ENCODE measurements at places on chromosomes 3 and 15.

DNA sequence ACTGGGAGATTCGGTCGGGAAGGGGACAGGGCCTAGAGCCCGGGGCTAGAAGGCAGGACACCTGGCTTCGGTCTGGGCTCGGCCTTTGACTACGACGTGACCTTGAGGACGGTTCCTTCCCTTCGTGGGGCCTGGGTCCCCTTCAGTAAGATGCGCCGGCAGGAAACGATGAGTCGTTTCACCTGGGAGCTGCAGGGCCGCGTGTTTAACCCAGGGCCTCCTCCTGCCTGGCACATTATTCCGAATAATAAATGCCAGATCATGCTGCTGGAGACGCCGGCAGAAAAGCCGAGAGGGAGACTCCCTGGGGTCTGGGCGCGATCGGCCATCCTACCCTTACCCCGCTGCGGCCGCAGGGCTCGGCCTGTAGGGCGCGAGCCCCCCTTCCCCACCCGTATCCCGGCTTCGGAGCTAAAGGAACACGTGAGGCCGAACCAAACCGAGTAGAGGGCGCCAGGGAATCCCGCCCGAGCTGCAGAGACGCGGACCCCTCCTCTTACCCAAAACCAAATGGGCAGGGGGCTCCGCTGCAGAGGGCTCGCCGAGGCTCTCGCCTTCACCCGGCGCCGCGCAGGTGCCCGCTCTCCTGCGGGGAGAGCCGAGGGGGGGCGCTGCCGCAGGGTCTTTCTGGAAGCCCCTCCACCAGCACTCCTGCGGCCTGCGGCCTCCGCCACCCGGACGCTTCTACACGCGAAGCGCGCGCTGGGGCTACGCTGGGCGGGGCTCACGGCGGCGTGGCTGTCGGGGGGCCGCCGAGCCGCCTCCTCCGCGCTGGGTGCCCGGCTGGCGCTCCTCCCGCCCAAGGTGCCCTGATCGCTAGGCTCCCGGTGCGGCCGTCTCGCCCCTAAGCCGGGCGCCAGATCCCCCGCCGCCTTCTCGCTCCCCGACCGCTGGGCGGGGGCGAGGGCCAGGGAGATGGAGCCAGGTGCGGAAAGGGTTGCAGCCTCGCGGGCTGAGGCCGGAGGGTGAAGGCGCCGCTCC is at the start of gene BDH1:
Gene BDH1, minus strand, starts transcription at position 688 of the 981 bp plus-strand sequence. CDS start 9,525 bp downstream, outside the sequence.
- peak; percentile 36 for DNase-seq

GRCh38 chr15:100113351-100114080 is 228.3 kb downstream of the ADAMTS17 start:
- no peak for DNase-seq

- DNase-seq = no peak
Measured at GRCh38 chr15:90059208-90059985, 42.9 kb downstream of the IDH2 start.

- no peak for DNase-seq
Measured at GRCh38 chr15:40755812-40756208, 756 bp upstream of the RMDN3 start.

DNA sequence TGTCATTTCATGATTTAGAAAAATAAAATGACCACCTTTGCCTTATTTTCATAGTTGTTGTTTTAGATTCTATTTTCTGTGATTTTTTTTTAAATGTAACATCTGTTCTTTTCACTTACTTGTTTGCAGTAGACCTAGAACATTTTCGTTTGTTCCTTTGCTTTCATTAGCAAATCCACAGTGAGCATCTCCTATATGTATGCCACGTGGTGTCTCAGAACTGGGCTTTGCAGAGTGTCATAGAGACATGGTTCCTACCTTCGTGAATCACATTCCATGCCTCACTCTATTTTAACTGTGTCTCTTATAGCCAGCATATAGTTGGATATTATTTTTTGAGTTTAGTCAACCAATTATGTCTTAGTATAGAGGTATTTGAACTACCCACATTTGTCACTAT is 118.2 kb downstream of the KLF13 start:
- DNase-seq = no peak

DNA sequence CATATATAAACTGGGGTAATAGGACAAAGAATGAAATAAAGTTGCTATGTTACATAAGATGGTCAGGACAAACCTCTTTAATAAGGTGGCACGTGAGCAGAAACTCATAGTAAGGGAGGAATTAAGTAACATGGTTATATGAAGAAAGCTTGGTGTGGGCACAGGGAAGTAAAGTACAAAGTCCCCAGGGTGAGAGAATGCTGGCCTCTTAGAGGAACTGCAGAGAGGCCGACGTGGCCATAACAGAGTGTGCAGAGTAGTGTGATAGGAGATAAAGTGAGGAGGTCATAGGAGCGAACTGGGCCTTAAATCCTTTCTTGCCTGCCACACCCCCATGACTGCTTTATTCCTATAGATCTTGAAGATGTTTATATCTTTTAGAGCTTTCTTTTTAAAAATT is 17.4 kb upstream of the RBMS3 start:
- no peak for DNase-seq

DNA sequence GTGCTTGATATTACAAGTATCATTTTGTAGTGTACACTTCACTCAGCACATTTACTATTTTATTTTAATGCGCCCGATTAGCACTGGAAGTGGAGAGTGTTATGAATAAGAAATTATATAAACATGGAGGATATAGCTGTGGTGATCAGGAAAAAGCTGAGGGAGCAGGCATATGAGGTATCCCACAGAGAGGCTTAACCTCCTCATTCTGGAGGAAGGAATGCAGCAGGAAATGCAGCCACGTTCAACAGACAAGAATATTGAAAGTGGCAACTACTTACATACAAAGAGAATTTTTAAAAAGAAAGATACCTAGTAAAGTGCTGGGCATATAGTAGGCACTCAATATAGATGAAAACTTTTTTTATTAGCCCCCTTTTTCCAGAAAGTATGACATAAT is 166.0 kb upstream of the SATB1 start:
- DNase-seq = no peak

DNA sequence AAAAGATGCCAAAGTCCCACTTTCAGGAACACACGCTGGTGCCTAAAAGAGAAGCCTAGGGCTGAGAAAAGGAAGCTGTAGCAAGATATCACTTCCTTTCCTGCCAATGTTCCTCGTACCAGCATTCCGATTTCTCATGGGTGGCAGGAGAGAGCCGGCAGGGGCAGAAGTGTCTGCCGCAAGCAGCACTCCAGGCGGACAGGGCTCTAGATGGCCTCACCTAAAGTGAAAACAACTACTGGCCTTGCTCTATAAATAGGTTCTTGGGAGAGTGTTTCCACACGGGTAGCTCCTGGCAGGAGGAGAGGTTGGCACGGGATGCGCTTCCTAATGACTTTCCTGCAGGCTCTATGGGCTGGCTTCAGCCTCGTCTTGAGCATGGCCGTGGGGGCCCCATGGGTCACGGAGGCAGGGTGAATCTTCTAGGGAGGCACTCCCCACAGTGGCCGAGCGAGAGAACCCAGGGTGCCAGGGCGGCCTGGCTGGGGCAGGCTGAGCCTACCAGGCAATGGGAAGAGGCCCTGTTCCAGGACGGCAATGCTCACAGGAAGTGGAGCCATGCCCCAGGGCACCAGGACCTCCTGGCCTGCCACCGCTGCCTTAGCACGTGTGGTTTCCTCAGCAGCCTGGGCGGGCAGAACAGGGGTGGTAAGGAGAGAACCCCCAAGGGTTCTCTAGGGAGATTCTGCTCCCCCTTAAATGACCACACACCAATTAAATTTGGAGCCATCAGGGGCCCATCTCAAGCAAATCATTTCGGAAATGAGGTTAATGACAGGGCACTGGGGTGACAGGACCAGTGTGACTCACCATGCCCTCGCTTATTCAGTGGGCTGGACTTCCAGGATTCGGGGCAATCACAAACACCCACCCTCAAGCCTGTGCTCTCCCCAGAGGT is 14.6 kb upstream of the DUSP7 start:
- no peak for DNase-seq

DNA sequence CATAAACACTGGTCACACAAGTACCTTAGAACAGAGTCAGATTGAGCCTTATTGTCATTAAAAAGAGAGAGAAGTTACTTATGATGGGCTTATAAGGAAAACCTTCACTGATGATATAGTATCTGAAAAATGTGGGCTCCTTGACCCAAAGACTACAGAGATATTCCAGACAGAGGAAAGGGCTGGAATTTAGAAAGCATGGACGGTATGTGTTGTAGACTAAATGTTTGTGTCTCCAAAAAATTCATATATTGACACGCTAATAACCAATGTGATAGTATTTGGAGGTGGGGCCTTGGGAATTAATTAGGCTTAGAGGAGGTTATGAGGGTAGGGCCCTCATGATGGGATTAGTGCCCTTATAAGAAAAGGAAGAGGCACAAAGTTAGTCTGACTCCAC is 61.0 kb upstream of the DAZL start:
- DNase-seq = no peak

GRCh38 chr15:61137105-61137792 is 91.9 kb downstream of the RORA start:
- DNase-seq = no peak

GRCh38 chr3:178750639-178751300 is 214.5 kb downstream of the KCNMB2 start:
- no peak for DNase-seq

GRCh38 chr3:42055291-42055690 is 35.9 kb upstream of the TRAK1 start:
- DNase-seq = peak; percentile 78

GRCh38 chr15:77494073-77494867 is 73.6 kb downstream of the HMG20A start:
- DNase-seq = no peak
